ENCODE measurements at places on chromosomes 7 and 10.
A peak's percentile ranks its signal among the peaks of the same experiment; 100 is the strongest.

- no peak for DNase-seq
These were observed 21.1 kb upstream of the BPGM start for GRCh38 chr7:134625550-134625949.

- DNase-seq = peak; percentile 19
These were observed 10.4 kb upstream of the USP54 start for GRCh38 chr10:73601486-73601921.

GRCh38 chr10:101273741-101274140 lies 44.5 kb upstream of the LBX1 start:
- no peak for DNase-seq

DNA sequence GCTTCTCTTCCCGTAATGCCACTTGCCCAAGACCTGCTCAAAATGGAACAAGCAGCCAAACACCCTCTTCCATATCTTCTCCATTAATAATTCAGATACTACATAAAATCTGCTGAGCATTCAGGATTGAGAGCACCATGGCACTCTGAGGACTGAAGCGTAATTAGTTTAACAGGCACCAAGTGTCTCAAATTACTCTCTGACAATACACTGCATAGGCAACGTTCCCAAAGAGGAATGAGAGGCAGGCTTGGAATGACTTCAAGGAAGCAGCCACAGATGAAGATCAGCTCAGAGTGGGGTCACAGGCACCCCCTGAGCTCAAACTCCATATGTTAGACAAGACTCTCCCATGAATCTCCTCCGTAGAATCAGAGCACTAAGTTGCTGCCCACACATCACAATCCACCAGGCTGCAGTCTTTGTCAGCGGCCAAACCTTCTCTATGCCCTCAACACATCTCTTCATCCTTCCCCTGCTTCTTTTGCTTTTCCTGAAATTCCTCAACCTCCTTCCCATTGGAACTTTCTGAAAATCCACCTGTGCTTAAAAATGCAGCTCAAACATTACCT lies 4.7 kb upstream of the ABLIM1 start:
- DNase-seq = no peak

DNA sequence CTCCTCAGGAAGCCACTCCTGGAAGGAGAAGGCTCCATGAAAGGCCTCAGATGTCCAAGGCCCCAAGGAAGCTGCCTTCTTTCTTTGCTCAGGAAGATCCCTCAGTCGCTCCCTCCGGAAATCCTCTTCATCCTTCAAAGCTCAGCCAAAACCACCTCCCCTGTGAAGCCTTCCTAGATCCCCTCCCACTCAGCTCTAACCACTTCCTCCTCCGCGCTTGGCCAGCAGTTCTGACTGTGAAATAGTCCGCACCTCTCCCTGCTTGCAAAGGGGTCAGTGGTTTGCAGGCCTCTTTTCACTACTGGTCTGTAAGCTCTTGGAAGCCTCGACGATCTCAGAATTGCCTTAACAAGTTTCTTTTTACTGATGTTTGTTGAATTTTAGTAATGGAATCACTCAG lies 23.9 kb downstream of the PYROXD2 start:
- DNase-seq = peak; percentile 31

DNA sequence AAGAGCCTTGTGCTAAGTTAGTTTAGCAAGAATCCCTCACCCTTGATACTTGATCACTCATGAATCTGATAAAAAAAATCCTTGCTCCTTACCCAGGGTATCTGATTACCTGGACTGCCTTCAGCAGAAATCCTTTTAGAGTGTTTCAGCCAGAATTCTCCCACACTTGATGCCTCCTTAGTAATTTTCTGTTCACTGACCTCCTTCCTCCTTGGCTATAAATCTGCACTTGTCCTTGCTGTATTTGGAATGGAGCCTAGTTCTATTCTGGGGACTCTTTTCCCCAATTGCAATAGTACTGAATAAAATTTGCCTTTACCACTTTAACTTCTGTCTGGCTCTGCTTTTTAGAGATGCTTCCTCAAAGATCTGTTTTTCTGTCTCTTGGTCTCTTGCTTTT lies 84.9 kb downstream of the RPS24 start:
- DNase-seq = no peak

DNA sequence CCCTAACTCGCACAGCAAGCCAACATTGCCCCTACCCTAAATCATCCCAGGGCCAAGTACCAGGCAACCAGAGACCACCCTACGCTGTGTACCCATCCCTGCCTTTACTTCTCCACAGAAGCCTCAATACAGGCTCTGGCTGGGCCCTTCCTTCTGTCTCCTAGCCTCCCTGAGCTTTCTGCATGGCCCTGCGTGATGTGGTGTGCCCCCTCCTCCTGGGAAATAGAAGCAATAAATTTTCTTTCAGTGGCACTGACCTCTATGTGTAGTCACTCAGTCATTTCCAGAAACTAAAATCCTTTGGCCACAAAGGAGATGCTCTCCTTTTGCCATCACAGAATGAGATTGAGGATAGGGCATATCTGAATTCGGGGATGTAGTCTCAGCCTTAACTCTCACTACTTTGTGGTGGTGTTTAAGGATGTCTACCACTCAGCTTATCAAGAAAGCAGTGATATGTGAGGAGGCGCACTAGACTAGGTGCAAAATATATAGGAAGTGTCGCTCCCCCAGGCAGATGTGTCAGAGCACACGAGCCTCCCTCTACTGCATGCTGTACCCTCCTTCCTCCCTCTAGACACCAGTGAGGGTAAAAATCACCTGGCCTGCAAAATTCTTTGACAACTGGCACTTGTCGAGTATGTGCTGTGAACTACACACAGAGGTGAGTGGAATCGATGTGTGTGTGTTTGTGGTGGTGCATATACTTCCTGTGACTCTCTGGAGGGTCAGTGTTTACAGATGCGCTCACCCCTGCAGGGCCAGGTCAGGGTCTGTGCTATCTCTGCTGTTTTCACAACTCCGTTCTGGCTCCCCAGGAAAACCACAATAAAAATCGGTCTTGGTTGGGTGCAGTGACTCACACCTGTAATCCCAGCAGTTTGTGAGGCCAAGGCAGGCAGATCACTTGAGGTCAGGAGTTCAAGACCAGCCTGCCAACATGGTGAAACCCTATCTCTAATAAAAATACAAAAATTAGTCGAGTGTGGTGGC lies 825.9 kb upstream of the IGFBP3 start:
- DNase-seq = peak; percentile 81

DNA sequence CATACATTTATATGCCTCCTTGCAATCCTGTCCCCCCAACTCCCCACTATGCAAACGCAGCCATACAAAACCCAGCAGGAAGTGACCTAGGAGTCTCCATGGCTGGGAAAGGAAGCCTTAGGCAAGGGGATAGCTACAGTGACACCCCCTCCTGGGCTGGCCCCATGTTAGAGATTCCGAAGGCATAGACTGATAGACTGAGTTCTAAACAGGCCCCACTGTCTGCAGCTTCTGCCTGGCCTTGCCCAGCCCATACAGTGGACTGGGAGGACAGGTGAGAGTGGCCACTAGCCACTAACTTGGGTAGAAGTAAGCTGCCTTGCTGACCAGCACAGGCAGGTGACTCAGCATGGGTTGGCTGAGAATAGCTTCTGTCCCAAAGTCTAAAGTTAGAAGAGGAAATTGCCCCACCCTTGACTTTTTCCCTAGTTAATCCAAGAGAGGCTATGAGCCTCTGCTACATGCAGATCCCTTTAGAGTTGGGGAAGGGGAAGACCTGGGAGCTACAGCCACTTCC lies 106.3 kb downstream of the C10orf105 start:
- peak; percentile 18 for DNase-seq

- DNase-seq = no peak
These were observed 44.5 kb downstream of the CSTF2T start for GRCh38 chr10:51654918-51655317.

DNA sequence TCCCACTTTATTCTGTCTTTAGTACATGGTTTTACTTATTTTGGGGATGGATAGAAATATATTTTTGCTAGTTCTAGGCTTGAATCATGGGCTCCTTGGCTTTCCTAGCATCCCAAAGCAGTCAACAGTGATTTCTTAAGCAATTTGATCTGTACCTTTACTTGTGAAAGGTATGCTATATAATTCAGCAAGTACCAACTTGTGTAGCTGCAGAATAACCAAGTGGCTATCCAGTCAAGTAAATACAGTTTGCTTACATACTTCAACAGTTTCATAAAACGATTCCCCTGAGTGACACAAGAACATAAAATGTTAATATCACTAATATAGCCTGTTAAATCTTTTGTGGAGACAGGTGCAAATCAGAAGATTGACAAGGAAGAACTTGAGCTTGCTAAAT lies 67.2 kb downstream of the PODXL start:
- no peak for DNase-seq

DNA sequence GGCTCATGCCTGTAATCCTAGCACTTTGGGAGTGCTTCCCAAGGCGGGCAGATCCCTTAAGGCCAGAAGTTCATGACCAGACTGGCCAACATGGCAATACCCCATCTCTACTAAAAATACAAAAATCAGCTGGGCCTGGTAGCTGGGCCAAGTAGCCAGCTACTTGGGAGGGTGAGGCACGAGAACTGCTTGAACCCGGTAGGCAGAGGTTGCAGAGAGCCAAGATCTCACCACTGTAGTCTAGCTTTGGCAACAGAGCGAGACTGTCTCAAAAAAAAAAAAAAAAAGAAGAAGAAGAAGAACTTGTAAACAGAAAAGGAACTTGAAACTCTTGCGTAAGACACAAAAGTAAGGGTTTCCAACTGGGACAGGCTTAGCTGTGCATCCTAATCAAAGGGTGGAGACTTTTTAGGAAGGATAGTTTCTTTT lies 5.6 kb upstream of the IFIT2 start:
- no peak for DNase-seq

- no peak for DNase-seq
These were observed 102.0 kb downstream of the PRKAG2 start for GRCh38 chr7:151774951-151775350.

- peak; percentile 20 for DNase-seq
These were observed 59.9 kb downstream of the MAP3K8 start for GRCh38 chr10:30493609-30494530.

GRCh38 chr10:117674201-117674600 lies 131.7 kb downstream of the EMX2 start:
- no peak for DNase-seq

GRCh38 chr10:28425422-28425821 lies 107.5 kb upstream of the WAC start:
- no peak for DNase-seq

GRCh38 chr7:132877573-132877972 lies 204.3 kb downstream of the CHCHD3 start:
- DNase-seq = no peak

GRCh38 chr7:17996442-17997223 lies 31.0 kb downstream of the PRPS1L1 start:
- no peak for DNase-seq

- DNase-seq = no peak
These were observed 63.7 kb downstream of the CARD11 start for GRCh38 chr7:2979951-2980350.

GRCh38 chr7:37349979-37350590 lies 98.6 kb downstream of the ELMO1 start:
- no peak for DNase-seq

DNA sequence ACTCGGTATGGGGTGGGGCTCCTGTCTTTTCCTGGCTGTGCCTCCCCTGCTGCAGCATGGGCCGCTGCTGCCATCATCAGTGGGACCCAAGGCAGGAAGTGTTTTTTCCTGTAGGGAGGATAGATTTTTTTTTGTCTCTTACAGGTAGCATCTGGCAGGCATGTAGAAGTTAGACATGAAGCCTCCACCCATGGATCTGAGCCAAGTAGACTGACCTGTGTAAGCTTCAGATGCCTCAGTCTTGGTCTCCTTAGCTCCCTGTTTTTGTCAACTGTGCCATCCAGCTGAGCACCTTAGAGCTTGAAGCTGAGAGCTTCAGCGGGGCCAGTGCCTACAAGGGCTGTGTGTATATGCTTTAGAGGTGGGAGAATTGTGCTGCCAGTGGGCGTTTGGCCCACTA lies 93.5 kb downstream of the AUTS2 start:
- no peak for DNase-seq

- no peak for DNase-seq
These were observed 196.7 kb downstream of the VTI1A start for GRCh38 chr10:112643600-112644264.

GRCh38 chr10:91864099-91864498 lies 45.2 kb downstream of the FGFBP3 start:
- DNase-seq = no peak

DNA sequence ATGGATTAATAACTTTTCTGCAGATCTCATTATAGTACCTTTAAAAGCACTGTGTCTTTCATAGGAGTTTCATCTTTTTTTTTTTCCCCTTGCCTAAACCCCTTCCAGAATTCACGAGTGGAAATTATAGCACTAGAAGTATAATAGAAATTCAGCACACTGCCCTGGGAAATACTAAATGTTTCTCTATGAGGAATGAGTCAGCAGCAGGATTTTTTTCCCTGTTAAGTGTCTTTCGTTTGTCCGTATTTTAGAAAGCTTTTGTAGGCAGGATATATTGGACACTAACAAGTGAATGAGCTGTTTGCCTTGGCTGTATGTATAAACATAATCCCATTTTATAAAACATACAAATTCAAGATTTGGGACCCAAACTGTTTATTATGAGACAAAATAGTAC lies 105.8 kb downstream of the EXOC4 start:
- no peak for DNase-seq

DNA sequence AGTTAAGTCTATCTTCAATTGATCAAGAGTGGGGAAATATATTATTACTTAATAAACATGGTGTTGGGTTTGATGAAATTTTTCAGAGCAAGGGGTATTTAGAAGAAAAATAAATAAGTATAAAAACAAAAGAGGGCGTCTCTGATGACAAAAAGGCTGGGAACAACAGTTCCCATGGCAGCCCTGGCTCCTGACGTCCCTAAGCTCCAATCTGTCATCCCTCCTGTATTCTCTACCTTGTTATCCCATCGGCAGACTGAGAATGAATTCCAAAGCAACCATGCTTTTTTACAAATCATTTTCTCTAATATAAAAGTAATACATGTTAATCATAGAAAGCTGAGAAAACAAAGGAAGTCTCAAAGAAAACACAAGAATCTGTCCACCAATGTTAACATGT lies 55.5 kb downstream of the SORBS1 start:
- no peak for DNase-seq

DNA sequence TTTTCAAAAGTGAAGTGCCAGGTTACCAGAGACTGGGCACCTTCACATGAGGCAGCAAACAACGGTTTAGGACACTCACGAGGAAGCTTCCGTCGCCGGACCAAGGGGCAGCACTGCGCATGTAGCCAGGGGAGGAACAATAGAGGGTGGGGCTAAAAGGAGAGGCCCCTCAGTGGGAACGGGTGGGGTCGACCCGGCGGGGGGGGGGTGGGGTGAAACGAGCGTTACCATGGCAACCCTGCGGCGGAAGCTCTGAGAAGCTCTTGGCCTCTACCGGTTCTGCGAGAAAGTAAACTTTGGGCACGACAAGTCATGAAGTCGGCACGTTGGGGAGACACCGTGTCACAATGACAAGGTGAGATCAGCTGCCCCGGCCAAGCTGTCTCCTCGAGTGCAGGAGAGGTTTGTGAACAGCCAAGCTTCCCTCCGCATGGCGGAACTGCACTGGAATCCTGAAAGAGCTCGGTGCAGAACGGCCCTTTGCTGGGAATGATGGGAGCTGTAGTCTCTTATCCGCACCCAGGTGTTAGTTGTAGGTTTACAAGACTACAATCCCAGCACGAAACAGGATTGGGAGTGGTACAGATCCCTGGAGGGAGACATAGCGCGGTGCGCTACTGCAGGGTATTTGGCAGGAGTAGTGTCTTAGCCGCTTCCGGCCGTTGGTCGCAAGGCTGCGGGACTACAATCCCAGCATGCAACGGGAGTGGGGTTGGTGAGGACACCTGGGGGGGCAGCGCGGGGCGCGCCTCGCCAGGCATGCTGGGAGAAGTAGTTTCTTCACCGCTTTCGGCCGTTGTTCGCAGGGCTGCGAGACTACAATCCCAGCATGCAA lies 72.8 kb upstream of the ZNF722 start:
- DNase-seq = peak; percentile 93

Measured in Daoy (cell line).